Smooth muscle cell of trachea (primary cell): ENCODE measurements at places on chromosomes 12 and 14. TPM values are rescaled to one million over a fixed set of nuclear protein-coding genes. Genes with fewer than 3 reads are reported as not detected.

The MYH6 gene
- total RNA-seq: not detected in 2 replicates

The B3GNT4 gene
- 0.33 TPM in 1 of 2 replicates, not detected in the other for total RNA-seq

The CMTM5 gene
- 0.44 and 0.50 TPM in 2 replicates for total RNA-seq

The TSPAN9 gene
- 14.5 and 42.2 TPM in 2 replicates for total RNA-seq

The AJUBA gene
- 17.0 and 47.6 TPM in 2 replicates for total RNA-seq

The CLEC1B gene
- total RNA-seq: not detected in 2 replicates

The KITLG gene
- total RNA-seq: 71.6 and 96.4 TPM in 2 replicates

The RAP1B gene
- 132 and 211 TPM in 2 replicates for total RNA-seq

The CLEC1A gene
- total RNA-seq: not detected in 2 replicates

The FITM1 gene
- 0.33 and 0.44 TPM in 2 replicates for total RNA-seq

The TMEM121 gene
- 6.3 and 13.2 TPM in 2 replicates for total RNA-seq

The BEST3 gene
- not detected in 2 replicates for total RNA-seq

The NOS1 gene
- total RNA-seq: not detected in 2 replicates

The STYK1 gene
- 0.50 TPM in 1 of 2 replicates, not detected in the other for total RNA-seq

The ZNF891 gene
- 1.2 and 1.7 TPM in 2 replicates for total RNA-seq

The CMA1 gene
- not detected in 2 replicates for total RNA-seq

The TMEM119 gene
- total RNA-seq: 388 and 611 TPM in 2 replicates

The ACSM4 gene
- not detected in 2 replicates for total RNA-seq

The PPP1R1A gene
- not detected in 2 replicates for total RNA-seq

The KLHL33 gene
- 0.17 and 0.29 TPM in 2 replicates for total RNA-seq

The VASH1 gene
- 3.1 and 6.3 TPM in 2 replicates for total RNA-seq

The PRB2 gene
- not detected in 2 replicates for total RNA-seq

The TCL1B gene
- not detected in 2 replicates for total RNA-seq

The TESPA1 gene
- total RNA-seq: not detected in 2 replicates

The GXYLT1 gene
- 11.7 and 15.0 TPM in 2 replicates for total RNA-seq

The PMCH gene
- total RNA-seq: not detected in 2 replicates

The KRT79 gene
- not detected in 2 replicates for total RNA-seq
